ENCODE measurements at places on chromosomes 1 and 21.

GRCh38 chr1:1270813-1271212 is 2.8 kb downstream of the UBE2J2 start:
- no peak for DNase-seq

GRCh38 chr1:68551459-68551858 is 54.6 kb upstream of the DEPDC1 start:
- DNase-seq: no peak

GRCh38 chr1:25712299-25712970 is 87.6 kb upstream of the SELENON start:
- no peak for DNase-seq

- no peak for DNase-seq
Observed at GRCh38 chr1:234199476-234200127, 173.7 kb upstream of the COA6 start.

- DNase-seq: no peak
Observed at GRCh38 chr1:54585181-54586066, 37.4 kb downstream of the ACOT11 start.

DNA sequence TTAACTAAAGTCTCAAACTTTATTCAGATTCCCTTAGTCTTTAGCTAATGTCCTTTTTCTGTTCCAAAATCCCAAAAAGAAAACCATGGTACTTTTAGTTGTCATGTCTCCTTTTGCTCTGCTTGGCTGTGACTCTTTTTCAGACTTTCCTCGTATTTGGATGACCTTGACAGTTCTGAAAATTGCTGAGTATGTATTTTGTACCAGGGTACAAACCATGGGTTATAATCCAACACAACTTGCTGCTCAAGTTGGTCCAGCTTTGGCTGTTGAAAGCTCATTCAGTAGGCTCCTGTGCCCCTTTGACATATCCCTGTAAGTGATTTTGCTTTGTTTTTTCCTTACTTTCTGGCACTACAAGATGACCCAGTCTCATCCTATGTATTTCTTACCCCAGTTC is 51.7 kb downstream of the PALMD start:
- DNase-seq: no peak

DNA sequence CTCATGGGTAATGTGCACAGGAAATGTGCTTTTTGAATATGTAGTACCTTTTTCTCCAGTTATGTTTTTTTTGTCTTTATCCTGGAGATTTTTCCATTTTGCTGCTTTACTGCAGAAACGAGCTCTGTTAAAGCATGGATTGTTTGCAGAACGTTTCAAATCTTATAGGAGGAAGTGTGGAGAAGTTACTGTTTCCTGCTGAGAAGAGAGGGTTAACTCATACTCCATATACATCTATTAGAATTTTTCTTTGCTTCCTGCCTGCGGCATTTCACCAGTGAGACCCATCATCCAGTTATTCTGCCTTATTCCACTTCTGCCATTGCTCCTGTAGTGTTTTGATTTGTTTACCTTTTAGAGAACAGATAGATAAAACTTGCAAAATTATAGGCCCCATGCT is 2.0 kb downstream of the RPRD2 start:
- no peak for DNase-seq

DNA sequence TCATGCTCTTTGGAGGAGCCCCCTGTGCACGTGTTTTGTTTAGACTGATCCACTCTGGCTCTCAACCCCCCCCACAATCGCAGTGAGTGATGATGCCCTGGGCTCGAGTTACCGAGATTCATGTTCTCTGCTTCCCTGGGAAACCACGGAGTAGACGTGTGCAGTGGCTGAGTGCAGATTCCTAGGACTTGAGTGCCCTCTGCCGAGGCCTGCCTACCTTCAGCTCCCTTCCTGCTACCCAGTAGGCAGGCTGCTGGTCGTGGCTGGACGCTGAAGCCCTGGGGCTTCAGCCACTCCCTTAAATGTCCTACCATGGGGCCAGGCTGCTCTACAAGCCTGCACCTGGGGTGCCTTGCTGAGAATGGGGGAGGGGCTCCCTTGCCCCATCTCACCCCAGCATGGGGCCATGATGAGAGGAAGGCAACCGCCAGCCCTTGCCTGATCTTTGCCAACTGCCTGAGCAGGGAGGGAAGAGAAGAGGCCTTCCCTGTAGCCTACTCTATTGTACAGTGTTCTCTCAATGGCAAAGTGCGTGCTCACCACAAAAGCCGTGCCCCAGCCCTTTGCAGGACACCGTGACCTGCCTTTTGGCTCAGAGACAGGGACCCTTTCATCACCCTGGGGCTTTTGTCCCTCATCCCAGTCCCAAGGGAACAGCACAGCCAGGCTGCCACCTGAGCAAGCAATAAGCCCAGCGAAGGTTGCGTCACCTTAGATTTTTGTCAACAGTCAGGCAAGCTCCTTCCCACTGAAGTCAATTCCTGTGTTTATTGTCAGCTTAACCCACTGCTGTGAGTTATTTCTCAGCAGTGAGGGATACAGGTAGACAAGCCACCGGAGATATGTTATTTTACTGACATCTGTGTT is 4.1 kb upstream of the GRIK3 start:
- no peak for DNase-seq

DNA sequence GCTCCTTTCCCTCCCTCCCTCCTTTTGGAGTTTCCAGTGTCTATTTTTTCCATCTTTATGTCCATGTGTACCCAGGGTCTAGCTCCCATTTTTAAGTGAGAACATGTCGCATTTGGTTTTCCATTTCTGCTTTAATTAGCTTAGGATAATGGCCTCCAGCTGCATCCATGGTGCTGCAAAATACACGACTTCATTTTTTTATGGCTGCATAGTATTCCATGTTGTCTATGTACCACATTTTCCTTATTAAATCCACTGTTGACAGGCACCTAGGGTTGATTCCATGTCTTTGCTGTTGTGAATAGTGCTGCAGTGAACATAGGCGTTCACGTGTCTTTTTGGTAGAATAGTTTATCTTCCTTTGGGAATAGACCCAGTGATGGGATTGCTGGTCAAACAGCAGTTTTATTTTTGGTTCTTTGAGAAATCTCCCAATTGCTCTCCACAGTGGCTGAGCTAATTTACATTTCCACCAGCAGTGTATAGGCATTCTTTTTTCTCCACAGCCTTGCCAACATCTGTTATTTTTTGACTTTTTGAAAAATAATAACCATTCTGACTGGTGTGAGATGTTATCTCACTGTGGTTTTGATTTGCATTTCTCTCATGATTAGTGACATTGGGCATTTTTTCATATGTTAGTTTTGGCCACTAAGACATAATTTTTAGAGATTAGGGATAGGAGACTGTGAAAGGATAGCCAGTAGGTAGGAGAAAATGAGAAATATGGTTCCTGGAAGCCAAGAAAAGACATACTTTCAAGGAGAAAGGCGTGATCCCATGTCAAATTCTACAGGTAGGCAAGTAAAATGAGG is 50.4 kb downstream of the ADAMTS1 start:
- DNase-seq: no peak

All from T-helper 1 cell (primary cell).